ENCODE measurements at places on chromosomes 2 and 18.

DNA sequence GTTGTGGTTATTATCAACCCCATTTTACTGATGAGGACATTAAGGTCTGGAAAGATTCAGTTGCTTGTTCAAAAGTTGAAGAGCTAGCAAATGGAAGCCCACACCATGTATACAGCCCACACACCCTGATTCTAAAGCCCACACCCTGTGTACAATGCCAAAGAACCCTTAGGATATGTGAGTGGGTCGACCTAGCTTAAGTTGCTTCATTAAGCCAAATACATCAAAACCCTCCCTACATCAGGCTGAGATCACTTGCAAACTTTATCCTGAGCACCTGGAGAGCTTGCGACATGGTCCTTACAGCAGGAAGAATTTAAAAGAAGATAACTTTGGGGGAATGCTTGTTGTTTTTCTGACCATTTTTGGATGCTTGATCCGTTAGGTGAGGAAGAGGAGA, 435 bp upstream of the ARHGAP25 start:
- DNase-seq: no peak
- peak overlapping the region; percentile 55 for H3K4me3 ChIP-seq
- peak overlapping the region; percentile 81 for H3K27ac ChIP-seq
- H3K36me3 ChIP-seq: no peaks in the 10 kb centered on the region
- no peaks in the 10 kb centered on the region for H3K27me3 ChIP-seq

DNA sequence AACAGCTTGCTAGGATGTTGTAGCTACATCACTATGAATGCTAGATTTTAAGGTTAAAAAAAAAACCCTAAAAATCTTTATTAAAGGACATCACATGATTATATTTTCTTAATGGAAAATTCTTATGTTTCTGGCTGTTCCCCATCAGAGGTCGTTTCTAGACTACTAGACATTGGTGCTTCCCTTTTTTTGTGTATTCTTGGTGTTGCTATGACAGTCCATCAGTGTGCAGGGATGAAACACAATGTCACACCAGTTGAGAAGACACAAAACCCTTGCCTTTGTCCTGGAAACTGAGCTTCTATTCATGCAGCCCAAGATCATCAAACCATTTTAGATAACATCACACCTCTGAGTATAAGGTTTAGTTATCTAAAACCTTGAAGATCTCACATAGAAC, 19.9 kb upstream of the TMEM131 start:
- no peak for DNase-seq
- no peaks in the 10 kb centered on the region for H3K27me3 ChIP-seq
- H3K36me3 ChIP-seq: no peaks in the 10 kb centered on the region
- H3K4me1 ChIP-seq: peaks cover 20% of the 10 kb centered on the region
- H3K27ac ChIP-seq: no peak overlapping the region

- H3K4me1 ChIP-seq: peaks cover 28% of the 10 kb centered on the region
- H3K27ac ChIP-seq: peak within 1 kb of the TSS; percentile 61
- H3K36me3 ChIP-seq: no peaks in the 10 kb centered on the region
- H3K27me3 ChIP-seq: peaks cover 3% of the 10 kb centered on the region
- peak; percentile 66 for DNase-seq
These were observed at the start of gene ZNF512 for GRCh38 chr2:27582695-27583389. Gene ZNF512, plus strand, starts transcription at chr2:27583042. Its CDS starts 71 bp downstream, at chr2:27583113.

DNA sequence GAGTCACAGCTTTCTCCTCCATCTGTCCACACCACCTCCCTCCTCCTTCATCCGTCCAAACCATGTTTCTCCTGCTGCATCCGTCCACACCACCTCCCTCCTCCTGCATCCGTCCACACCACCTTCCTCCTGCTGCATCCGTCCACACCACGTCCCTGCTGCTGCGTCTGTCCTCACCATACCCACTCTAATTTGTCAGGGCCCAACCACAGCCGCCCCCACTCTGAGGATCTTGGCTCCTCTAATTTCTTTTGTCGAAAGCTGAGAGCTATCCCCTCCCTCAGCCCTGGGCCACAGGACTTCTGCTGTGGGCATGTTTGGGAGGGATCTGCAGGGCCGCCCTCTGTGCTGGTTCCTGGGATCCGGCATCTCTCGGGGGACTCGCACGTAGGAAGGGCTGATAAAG, 67.4 kb downstream of the TPO start:
- H3K4me3 ChIP-seq: no peak overlapping the region
- DNase-seq: no peak
- no peak overlapping the region for H3K27ac ChIP-seq
- no peaks in the 10 kb centered on the region for H3K4me1 ChIP-seq
- no peaks in the 10 kb centered on the region for H3K27me3 ChIP-seq

DNA sequence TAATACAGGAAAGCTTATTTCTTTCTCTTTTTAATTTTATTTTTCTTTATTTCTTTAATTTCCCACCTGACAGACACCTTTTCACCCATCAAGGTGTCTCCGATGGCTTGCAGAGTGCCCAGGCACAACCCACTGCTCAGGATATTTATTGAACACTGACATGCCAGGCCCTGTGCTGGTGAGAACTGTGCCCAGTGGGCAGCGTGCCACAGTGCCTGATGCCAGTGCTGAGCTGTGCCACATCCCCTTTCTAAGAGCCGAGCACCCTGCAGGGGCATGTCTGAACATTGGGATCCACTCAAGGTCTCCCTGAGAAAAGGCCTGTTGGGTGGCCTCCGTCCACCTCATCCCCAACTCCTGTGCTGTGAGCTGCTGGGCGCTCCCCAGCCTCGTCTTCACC, 158.6 kb upstream of the RAB6C start:
- H3K27me3 ChIP-seq: no peaks in the 10 kb centered on the region
- no peak overlapping the region for H3K4me3 ChIP-seq
- no peak overlapping the region for H3K27ac ChIP-seq
- no peaks in the 10 kb centered on the region for H3K4me1 ChIP-seq

DNA sequence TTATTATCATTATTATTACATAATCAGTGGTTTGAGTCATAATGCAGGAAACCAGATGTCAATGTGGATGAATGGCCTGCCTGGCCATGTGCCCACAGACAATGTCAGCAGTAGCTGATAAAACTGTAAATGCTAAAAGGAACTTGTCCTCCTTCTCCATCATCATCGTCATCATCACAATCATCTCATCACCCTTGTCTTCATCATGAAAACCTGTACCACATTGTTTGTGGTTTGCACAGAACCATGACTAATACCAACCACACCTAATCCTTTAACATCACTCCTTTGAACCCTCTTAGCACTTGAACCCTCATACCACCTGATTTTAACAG, 96.0 kb downstream of the HNMT start:
- no peaks in the 10 kb centered on the region for H3K27me3 ChIP-seq
- H3K36me3 ChIP-seq: no peaks in the 10 kb centered on the region
- no peak overlapping the region for H3K27ac ChIP-seq
- H3K4me3 ChIP-seq: no peak overlapping the region

- H3K4me3 ChIP-seq: no peak overlapping the region
- H3K4me1 ChIP-seq: no peaks in the 10 kb centered on the region
- no peaks in the 10 kb centered on the region for H3K36me3 ChIP-seq
- H3K27me3 ChIP-seq: no peaks in the 10 kb centered on the region
- H3K27ac ChIP-seq: no peak overlapping the region
These were observed 125.9 kb downstream of the LYPD6 start for GRCh38 chr2:149456285-149456684.

DNA sequence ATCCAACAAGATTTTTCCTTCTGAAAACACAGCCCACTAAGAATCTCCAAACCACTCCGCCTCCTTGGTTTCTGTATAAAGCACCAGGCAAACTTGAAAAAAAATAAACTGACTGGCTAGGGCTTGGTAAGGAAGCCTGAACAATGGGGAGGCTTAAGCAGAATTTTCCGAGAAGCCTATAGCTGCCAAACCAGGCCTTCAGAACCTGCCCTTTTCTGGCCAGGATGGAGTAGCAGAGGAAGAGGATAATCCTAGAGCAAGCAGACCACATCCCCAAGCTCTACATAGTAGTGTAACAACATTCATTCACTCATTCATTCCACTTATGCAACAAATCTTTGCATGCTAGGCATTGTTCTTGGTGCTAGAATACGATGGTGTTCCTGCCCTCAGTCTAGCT, 529.6 kb upstream of the ZEB2 start:
- no peak overlapping the region for H3K4me3 ChIP-seq
- no peaks in the 10 kb centered on the region for H3K27me3 ChIP-seq
- H3K4me1 ChIP-seq: no peaks in the 10 kb centered on the region
- H3K36me3 ChIP-seq: no peaks in the 10 kb centered on the region
- no peak for DNase-seq
- H3K27ac ChIP-seq: no peak overlapping the region

GRCh38 chr18:69949538-69949936, 1.9 kb upstream of the CD226 start:
- no peak overlapping the region for H3K4me3 ChIP-seq
- H3K36me3 ChIP-seq: no peaks in the 10 kb centered on the region
- peaks cover 17% of the 10 kb centered on the region for H3K4me1 ChIP-seq

GRCh38 chr2:64203131-64203857, 59.1 kb upstream of the PELI1 start:
- H3K27me3 ChIP-seq: no peaks in the 10 kb centered on the region
- H3K36me3 ChIP-seq: no peaks in the 10 kb centered on the region
- DNase-seq: no peak
- peaks cover 17% of the 10 kb centered on the region for H3K4me1 ChIP-seq

GRCh38 chr2:19111354-19111753, 247.1 kb downstream of the OSR1 start:
- H3K4me1 ChIP-seq: no peaks in the 10 kb centered on the region
- no peak overlapping the region for H3K27ac ChIP-seq
- no peaks in the 10 kb centered on the region for H3K36me3 ChIP-seq
- no peak for DNase-seq

GRCh38 chr18:39455285-39455684, 1889.7 kb upstream of the CELF4 start:
- no peaks in the 10 kb centered on the region for H3K27me3 ChIP-seq
- H3K27ac ChIP-seq: no peak overlapping the region
- H3K36me3 ChIP-seq: no peaks in the 10 kb centered on the region
- no peaks in the 10 kb centered on the region for H3K4me1 ChIP-seq
- no peak for DNase-seq

GRCh38 chr2:67879586-67880290, 183.1 kb downstream of the C1D start:
- no peaks in the 10 kb centered on the region for H3K4me1 ChIP-seq
- H3K36me3 ChIP-seq: no peaks in the 10 kb centered on the region
- no peak for DNase-seq
- H3K27me3 ChIP-seq: no peaks in the 10 kb centered on the region
- H3K4me3 ChIP-seq: no peak overlapping the region

All from natural killer cell (primary cell).